Tongue (tissue), 3 donors: ENCODE measurements at places on chromosomes 3 and 15.

GRCh38 chr3:122993124-122993978, 34.2 kb downstream of the SEMA5B start:
- DNase-seq = peak; percentile 80

DNA sequence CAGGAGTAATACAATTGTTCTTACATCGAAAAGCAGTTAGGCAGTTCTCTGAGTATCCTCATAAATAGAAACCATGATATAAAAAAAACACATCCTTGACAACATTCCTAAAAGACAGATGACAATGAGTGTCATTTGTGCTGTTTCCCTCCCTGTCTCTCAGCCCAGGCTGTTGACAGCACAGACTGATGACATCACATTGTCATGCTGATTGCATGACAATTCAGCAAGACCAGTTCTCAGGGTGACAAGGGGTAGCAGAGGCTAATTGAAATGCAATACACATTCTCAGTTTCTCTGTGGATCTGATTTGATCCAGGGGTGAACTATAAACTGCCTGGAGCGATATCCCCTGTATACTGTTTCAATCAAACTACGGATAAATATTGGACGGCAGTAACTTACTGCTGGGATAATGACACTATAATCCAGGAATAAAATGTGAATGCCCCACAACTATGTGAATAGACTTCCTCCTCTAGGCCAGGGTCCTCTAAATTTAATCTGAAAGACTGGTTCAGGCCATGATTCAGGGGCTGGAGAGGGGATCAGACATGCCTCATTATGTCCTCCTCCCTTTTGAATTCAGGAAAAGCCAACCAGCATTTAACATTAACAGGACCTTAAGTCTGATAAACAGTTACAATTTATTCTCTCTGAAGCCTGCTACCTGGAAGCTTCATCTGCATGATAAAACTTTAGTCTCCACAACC, 16.7 kb upstream of the EIF1B start:
- DNase-seq = no peak

- DNase-seq = no peak
These were observed 102.0 kb downstream of the TBC1D5 start for GRCh38 chr3:17640466-17640865.

DNA sequence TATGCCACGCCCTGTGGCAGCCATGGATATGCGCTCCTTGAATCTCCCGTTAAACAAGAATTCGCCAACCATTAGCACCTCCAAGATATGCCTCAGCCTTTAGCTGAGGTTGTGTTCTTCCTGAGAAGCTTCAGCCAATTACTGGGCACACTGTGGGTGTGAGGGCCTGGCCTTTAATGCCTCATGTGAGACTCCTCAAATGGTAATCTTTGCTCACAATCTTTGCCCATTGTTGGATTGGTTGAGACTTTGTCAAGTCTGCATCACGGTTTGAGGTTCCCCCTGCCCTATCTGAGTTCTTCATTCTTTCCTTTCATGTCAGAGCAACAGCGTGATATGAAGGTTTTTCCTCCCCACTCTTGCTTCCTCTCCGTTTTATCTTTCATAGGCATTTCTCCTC, 108.1 kb upstream of the CCDC54 start:
- no peak for DNase-seq

DNA sequence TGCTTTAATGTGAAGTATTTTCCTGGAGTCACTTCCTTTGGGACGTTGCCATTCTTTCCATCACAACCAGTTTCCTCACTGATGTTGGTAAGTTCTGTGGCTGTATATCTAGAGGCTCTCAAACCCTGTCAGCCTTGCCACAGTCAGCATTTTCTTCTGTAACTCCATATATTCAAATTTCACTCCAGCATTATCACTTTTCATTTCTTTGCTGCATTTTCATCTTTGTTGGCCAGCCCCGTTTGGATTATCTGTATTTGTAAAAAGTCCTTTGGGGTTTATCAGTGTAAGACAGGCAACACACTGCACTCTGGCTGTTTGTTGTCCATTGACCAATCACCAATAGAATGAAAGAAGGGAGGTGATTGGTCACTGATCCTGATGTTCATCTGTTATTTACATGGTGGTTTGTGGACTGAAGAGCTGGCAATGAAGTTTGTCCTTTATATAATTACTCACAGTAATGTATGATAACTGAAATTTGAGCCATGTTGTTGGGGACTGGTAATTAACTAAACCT, 20.3 kb downstream of the GMPS start:
- no peak for DNase-seq

DNA sequence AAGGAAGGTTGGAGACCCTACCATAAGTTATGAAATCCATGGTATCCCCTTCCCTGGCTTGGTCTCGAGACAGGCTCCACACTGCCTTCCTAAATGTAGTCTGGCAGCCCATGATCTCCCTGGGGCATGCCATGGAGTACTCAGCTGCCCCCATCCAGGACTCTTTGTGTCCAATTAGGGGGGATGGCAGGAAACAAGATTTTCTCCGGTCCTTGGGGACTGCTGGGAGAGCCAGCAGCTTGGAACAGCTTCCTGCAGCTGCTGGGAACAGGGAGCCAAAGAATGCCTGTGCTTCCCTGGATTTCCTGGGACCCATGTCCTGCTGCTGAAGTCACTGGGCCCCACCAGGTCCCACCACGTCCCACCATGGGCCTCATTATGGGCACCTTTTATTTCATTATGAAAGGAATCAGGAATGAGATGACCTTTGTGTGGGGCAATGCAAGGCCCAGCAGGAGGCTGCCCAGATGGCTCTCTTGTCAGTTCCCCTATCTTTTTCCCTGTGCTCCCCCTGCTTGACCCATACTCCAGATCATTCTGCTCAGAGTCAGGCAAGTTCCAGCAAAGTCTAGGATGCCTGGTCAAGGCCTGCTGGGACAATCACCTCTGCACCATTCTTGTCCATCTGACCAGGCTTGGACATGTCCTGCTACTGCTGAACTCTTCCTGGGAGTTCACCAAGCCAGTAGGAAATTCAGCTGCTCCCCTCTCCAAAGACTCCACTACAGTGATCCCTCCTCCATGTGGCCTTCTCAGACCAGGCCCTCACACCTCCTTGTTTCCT, 15.0 kb upstream of the DAG1 start:
- DNase-seq = peak; percentile 90

GRCh38 chr3:1442271-1442670, 349.4 kb downstream of the CNTN6 start:
- no peak for DNase-seq

DNA sequence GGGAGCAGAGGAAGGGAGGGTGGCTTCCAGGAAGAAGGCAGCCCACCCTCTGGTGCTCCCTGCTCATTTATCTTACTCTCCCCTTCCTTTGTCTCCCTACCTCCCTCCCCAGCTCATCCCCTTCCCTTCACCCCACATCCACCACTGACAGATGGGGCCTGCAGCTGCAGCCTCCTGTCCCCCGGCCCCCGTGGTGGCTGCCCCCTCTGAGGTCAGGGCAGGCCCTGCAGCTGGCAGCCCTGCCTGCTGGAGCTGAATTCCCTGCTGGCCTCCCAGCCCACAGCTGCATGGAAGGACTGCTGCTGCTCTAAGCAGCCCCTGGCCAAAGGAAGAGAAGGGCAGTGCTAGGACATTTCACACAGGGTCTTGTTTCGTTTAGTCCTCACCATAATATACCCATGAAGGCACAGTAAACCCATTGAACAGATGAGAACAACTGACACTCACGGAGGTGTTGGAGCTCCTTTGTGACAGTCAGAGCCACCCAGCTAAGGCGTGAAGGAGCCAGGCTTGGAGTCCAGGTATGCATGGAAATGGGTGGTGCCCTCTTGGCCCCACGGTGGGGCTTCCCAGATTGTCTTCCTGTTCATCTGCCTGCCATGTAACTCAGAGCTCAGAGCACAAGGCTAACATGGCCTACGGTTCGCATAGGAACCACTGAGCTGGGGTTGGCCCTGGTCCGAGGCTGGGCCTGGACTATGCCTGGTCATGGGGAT, 121.7 kb upstream of the PRR20G start:
- DNase-seq = peak; percentile 38

- DNase-seq = no peak
These were observed 153.2 kb upstream of the THBS1 start for GRCh38 chr15:39427705-39428104.

- no peak for DNase-seq
These were observed 380.1 kb upstream of the MEIS2 start for GRCh38 chr15:37480482-37480881.

DNA sequence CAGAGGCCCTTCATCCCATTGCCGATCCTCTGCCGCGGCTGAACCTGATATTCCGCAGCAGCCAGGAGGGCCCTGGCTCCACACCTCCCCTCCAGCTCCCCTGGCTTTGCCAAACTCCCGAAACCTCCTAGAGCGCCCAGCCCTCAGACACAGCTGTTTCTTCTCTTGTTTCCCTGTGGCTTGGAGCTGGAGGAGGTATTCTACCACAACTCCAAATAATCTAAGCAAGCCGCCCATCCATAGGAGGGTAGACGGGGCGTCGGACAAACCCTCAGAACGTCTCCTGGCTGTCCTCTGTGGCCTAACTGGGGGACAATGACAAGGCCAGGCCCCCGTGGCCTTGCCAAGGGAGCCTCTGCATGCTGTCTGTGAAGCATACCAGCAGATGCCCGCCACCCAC, 10.4 kb downstream of the PLA2G4D start:
- no peak for DNase-seq

DNA sequence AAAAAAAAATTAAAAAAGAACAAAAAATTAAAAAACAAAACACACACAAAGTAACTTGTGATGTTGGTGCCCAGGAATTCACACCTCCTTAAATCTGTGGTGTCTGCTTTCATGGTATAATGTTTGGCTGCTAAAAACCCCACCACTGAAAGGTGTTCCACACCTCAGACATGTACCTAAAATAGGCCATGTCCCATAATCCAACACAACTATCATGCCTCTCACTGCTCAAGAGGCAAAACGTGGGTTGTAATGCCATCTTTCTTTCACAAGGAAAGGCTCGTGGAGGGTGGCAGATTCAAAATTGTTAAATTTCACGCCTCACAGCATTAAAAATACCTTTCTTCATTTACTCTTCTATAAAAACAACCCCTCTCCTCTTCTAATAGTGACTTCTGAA, 29.5 kb downstream of the MKRN2 start:
- DNase-seq = no peak

GRCh38 chr15:40289140-40289775, 6.4 kb upstream of the ANKRD63 start:
- no peak for DNase-seq

DNA sequence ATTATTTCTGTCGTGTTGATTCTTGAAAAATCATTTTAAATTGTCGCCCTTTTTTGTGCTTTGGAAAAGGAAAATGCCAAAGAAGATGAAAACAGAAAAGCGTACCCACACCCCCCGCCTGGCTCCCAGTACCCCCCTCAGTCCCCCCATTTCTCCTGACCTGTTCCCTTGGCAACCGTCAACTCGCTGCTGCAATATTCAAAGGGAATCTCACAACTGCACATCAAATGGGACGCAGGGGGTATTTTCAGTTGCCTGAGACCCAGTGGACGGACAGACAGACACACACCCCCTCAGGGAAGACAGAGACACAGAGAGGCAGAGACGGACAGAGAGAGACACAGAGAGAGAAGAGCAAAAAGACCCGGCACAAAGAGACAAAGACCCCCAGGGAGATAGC, 83.5 kb upstream of the PRR20G start:
- DNase-seq = no peak

DNA sequence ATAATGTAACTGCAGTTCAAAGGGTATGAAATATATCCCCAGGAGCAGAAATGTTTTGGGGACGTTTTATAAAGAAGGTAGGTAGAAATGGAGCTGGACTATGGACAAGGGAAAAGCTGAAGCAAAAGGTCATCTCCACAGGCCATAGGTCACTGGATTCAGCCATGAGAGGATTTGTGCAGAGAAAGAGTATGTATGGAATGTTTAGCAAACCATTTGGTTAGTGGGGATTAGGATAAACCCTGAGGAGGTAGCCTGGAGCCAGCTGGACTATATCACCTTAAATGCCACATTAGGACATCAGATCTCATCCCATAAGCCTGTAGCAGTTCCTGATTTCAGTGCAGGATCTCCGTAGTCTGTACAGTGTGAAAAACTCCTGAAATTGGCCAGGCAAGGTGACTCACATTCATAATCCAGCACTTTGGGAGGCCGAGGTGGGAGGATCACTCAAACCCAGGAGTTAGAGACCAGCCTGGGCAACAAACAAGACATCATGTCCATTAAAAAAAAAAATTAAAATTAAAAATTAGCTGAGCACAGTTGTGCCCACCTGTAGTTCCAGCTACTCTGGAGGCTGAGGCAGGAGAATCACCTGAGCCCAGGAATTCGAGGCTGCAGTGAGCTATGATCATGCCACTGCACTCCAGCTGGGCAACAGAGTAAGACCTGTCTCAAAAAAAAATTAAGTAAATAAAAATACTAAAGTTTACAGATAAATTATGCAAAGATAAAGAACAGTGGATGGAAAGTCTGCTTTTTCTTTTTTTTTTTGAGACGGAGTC, 4.7 kb downstream of the IP6K1 start:
- DNase-seq = no peak

DNA sequence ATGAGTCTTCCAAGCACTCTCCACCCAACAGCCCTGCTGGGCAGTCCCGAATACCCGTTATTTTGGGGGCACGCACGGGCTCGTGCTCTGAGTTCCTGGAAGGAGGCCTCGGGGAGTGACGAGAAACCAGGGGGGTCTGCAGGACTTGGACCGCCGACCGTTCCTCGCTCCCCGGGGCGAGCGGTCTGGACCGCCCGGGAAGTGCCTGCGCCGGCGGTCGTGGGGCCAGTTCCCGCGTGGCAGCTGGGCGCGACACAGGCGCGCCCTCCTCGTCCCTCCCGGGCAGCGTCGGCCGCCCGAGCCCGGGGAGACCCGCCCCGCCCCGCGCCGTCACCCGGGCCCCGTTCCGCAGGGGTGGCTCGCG, 387 bp downstream of the GNB4 start:
- DNase-seq = peak; percentile 75

DNA sequence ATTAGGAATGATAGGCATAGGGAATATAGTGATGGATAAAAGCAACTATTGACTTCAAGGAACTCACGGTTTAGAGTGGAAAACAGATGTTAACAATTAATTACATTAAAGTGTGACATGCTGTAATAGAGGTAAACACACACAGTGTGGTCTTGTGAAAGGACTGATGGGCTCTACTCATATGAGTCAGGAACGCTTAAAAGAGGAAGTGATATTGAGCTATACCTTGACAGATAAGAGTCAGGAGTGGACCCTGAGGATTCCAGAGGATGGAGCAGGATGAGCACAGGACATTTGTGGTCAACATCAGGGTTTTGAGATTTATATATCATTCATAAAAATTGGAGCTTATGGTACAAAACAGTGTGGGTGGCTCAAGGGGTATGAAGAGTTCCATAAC, 11.0 kb downstream of the EXOG start:
- DNase-seq = no peak

- DNase-seq = no peak
These were observed 110.4 kb downstream of the WNT7A start for GRCh38 chr3:13769422-13769821.

DNA sequence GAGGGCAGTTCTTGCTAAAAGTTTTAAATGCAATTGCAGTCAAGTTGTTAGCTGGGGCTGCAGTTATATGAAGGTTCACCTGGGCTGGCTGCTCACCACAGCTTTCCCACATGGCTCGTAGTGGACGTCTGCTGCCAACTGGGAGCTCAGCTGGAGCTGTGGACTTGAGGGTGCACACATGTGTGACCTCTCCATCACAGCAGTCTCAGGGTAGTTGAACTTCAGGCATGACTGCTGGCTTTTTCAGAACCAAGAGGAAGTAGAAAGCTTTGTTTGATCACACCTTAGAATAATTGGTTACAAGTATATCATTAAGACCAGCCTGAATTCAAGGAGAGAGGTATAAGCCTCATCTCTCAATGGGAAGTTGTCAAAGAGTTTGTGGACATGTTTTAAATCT, 74.1 kb downstream of the CHL1 start:
- DNase-seq = no peak
